Suppressor macrophage (primary cell): ENCODE measurements at places on chromosomes 1 and 21.

- DNase-seq, result no peak
Measured at GRCh38 chr1:93991271-93991670, 82.0 kb upstream of the GCLM start.

GRCh38 chr1:219090607-219091006 lies 83.1 kb upstream of the LYPLAL1 start:
- DNase-seq, result peak; percentile 84

GRCh38 chr1:182133181-182133580 lies 71.7 kb upstream of the ZNF648 start:
- no peak for DNase-seq

GRCh38 chr1:221366495-221367110 lies 375.3 kb downstream of the DUSP10 start:
- DNase-seq, result no peak

GRCh38 chr21:36471254-36471723 lies 8.6 kb downstream of the CLDN14 start:
- DNase-seq, result no peak

DNA sequence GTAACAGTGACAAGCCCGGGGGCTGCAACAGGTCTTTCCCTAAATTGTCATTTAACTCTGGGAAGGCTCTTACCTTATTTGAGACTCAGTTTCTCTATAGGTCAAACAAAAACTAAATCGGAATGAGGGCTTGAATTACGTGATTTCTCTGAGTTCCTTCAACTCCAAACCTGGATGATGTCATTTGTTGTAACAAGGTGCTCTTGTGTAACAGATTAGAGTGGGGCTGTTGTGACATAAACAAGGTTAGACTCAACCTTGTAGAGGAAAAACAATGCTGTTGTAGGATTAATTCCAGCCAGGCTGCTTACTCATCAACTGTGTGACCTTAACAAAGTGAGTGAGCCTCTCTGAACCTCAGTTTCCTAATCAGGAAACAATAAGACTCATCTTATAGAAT lies 74.4 kb downstream of the SUSD4 start:
- no peak for DNase-seq
